ENCODE measurements at places on chromosomes 11 and 22.

DNA sequence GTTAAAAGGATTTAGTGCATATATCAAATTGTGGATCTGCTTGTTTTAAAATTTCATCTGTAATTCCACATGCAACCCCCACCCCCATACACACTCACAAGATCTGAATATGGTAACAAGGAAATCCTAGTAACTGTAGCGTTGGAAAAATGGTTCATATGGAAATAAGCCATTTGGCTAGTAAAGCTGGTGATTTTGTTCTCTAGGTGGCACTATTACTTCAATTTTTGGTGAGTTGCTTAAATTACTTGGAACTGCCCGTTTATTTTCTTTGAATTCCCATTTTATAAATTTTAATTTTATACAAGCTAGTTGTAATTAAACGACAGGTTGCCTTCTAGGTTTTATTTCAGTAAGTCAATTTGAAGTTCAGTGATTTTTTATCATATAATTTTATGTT lies 5.3 kb downstream of the BDNF start:
- DNase-seq = no peak

DNA sequence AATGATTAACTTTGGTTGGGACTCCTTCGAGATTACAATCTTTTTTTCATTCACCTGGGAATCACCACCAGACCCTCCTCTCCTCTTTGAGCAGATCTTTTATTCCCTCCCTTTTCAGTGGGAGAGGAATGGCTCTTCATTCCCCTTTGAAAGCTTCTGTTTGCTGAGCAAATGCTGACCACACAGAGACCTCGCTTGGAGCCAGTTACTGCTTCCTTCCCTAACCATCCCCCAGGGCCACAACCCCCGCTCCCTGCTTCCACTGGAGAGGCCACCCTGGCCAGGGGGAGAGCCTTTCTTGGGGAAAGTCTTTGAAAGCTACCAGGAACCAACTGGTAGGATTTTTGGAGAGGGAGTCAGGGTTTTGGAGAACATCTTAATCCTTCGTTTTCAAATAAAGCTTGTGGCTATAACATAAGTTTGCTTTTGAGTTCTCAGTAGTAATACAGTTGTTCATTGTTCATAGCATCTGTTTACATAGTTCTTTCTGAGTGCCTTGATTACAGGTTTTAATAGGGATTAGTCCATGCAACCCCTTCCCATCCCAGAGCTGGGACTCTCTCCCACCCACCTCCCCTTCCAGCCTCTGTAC lies 138.4 kb downstream of the DBX1 start:
- peak; percentile 31 for DNase-seq

DNA sequence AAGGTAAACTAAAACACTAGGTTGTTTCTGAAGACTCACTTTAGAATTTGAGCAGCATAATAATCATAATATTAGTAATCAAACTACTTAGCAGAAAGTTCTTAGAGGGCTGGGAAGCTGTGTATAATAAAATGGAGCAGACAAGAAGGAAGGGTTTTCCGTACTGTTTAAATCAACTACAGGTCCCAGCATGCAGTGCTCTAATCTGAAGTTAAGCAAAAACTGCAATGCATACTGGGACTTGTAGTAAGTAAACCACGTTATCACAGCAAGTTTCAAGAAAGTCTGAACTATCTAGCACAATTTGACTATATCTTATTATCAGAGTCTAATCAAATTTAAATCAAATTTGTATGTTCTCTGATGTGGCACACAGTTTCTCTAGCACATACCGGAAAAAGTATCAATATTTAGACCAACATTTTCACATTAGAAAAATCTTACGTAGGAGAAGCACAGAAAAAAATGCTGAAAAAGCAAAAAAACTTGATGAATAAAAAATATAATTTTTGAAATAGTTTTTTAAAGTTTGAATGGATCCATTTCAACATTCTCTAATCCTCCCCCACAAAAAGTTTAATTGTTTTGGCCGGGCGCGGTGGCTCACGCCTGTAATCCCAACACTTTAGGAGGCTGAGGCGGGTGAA lies 8.2 kb downstream of the PHF21A start:
- peak; percentile 64 for DNase-seq

DNA sequence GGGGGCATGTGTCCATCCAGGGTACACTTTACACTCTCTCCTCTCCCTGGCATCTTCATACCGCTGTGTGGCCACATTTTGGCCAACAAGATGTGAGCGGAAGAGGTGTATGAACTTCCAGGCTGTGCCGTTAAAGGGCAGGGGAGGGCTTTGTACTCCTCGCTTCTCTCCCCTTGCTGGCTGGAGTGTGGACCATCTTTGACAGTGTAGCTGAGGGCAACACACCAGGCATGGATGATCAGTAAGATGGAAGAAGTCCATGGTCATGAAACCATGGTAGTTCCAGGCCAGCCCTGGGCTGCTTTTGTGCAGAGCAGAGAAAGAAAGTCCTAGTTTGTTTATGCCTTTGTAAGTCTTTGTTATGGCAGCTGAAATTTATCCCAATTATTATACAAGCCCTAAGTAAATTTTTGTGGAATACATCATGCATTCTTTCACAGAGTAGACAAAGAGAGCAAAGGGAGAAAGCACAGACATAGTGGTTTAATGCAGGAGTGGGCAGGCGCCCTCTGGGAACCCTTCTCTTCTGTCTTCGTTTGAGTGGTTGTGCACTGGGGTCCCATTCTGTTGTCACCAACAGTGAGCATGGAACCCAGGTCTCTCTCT lies 70.4 kb downstream of the FBXO7 start:
- DNase-seq = no peak

DNA sequence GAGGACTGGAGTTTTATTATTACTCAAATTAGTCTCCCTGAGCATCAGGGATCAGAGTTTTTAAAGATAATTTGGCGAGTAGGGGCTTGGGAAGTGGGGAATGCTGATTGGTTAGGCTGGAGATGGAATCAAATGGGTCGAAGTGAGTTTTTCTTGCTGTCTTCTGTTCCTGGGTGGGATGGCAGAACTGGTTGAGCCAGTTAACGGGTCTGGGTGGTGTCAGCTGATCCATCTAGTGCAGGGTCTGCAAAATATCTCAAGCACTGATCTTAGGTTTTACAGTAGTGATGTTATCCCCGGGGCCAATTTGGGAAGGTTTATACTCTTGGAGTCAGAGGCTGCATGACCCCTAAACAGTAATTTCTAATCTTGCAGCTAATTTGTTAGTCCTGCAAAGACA lies 1.1 kb downstream of the OR5A2 start:
- DNase-seq = no peak

DNA sequence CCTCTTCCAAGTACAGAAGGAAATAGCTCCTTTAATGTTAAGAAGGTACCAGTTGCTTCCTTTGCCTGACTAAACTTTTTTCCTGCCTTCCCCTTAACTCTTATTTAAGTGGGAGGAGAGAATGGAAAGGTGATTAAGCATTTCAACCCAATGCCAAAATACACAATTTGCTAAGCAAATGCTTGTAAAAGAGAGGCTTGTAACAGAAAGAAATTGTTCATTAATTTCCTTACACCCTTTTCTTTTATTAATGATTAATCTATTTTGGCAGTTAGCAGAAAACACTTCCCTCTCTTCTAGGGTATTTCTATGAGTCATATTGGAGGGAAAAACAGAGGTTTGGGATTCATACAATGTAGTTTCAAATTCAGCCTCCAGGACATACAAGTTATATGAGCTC lies 427.6 kb upstream of the FAT3 start:
- no peak for DNase-seq

GRCh38 chr11:92048415-92048814 lies 176.2 kb upstream of the FAT3 start:
- DNase-seq = no peak

DNA sequence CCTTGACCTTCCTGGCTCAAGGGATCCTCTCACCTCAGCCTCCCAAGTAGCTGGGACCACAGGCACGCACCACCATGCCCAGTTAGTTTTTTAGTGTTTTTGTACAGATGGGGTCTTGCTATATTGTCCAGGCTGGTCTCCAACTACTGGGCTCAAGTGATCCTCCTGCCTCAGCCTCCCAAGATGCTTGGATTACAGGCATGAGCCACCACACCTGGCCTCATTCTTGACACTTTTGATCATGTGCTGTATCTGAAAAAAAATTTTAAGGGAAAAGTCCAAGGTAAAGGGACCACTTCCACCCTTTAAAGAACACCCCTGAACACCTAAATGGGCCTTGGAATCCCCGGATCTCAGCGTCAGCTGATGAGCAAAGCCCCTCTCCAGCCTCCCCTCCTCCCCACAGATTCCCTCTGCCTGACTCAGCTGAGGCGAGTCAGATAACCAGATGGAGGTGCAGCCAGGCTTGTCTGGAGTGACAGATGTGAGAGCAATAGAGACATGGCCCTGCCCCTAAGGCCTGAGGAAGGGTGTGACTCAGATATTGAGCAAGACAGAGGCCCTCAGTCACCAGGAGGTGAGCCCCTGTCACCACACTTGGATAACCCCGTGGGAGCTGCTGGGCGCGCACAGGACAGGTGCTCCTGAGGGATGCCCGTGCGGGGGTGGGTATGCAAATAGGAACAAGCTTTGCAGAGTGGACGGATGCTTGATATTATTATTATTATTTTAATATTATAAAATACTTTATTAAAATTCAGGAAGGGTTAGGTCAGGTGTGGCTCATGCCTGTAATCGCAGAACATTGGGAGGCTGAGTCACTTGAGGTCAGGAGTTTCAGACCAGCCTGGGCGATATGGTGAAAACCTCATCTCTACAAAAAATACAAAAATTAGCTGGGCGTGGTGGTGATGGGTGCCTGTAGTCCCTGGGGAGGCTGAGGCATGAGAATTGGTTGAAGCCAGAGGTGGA lies 5.0 kb upstream of the CCDC88B start:
- DNase-seq = peak; percentile 70

DNA sequence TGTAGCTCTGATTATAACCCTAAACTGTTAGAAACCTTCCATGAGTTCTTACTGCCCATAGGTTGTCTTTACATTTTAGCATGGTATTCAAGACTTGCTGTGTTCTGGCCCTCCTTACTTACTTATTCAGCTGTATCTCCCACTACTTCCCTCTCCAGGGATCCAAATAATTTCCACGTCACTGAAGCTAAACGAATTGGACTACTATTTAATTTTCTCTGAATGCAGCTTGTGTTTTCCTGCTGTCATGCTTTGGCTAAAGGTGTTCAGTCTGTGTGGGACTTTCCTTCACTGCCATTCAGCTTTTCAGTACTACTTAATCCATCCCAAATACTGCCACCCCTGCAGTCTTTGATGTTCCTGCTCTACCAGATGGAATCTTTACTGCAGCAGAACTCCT lies 88.3 kb downstream of the UVRAG start:
- no peak for DNase-seq

DNA sequence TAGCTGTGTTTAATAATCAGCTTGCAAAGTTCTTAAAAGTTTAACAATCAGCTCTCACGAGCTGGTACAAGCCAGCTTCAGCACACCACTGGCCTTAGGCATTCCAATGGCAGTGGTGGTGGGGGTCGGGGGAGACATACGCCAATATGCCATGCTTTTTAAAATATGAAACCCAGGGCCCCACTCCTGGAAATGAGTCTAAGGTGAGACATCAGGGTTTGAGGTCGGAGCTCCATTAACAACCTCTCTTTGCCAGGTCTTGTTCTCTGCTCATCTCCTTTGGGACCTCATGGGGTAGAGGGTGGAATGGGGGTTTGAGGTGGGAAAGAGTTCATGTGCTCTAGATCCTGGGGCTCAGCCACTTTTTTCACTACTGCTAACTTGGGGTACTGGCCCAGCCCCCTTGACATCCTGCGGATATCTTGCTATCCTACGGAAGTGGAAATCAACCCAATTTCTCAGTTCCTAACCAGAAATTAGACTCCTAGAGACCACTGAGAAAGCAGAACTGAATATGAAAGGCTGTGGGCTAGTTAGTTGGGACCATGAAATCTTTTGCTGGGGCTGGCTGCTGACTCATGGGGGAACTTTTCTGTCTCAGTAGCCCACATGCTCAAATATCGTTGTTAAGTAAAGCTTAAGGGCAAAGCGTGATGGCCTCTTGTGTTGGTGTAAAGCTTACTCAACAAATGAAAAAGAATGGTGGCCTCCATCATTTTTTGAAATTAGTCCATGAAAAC lies 90.1 kb downstream of the PDHX start:
- no peak for DNase-seq

DNA sequence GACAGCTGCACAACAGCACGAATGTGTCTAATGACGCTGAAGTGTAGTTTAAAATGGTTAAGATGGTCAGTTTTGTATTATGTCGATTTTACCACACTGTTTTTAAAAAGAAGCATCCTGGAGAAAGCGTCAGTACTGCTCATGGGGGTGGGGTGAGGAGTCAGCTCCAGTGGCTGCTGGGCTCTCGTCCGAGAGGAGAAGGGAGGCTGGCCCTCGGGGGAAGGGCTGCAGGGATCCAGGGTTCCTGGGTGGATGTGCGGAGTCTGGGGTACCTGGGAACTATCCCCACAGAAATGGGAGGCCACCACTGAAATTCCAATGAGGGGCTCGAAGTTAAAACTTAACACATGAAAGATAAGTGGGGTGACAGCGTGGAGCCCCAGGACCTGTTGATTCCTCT lies 11.9 kb downstream of the C11orf21 start:
- no peak for DNase-seq

- DNase-seq = no peak
Measured at GRCh38 chr22:47795477-47796127, 1033.2 kb downstream of the TBC1D22A start.

DNA sequence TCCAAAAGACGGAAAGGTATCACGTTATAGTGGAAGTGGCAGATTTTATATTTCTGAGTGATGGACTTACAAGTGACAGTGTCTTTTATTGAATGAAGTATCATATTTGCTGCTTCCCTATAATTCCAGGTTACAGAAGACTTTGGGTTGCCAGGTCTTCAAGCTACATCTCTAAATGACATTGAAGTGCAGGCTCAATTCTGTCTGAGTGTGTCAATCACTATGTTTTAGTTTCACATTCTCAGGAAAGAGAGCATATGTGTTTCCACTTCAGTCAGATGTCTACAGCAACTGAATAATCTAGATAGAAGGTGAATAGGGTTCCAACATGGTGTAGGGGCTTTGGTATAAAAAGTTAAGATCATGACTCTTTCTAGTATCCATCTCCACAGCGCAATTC lies 492.7 kb upstream of the API5 start:
- DNase-seq = no peak

- peak; percentile 60 for DNase-seq
Measured at GRCh38 chr11:102666331-102666957, 39.1 kb downstream of the MMP27 start.

- peak; percentile 71 for DNase-seq
Measured at GRCh38 chr22:41915035-41915785, at the start of gene SHISA8. Gene SHISA8, minus strand, starts transcription at chr22:41915074. Its CDS starts 407 bp downstream, at chr22:41914667.

- DNase-seq = no peak
Measured at GRCh38 chr11:23413057-23413456, 552.8 kb upstream of the CCDC179 start.

DNA sequence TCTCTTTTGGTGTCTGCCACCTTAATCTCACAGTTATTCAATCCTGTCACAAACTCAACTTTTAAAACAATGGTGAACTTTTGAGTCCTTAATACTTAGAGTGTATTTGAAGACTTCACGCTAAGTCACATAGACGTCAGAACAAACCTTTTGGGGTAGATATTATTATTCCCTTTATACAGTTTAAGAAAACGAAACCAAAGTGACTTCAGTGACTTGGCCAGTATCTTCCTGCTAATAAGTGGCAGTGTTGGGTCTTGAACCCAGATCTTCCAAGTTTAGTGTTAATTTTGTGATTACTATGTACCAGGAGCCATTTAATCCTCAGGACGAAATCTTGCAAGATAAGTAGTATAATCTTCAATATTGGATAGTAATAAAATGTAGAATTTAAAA lies 691 bp downstream of the CEP295 start:
- no peak for DNase-seq

GRCh38 chr11:13214276-13214675 lies 63.3 kb upstream of the BMAL1 start:
- no peak for DNase-seq
